Caco-2 (cell line): ENCODE measurements at places on chromosomes 4 and X. TPM values are rescaled to one million over a fixed set of nuclear protein-coding genes. Genes with fewer than 3 reads are reported as not detected.

DNA sequence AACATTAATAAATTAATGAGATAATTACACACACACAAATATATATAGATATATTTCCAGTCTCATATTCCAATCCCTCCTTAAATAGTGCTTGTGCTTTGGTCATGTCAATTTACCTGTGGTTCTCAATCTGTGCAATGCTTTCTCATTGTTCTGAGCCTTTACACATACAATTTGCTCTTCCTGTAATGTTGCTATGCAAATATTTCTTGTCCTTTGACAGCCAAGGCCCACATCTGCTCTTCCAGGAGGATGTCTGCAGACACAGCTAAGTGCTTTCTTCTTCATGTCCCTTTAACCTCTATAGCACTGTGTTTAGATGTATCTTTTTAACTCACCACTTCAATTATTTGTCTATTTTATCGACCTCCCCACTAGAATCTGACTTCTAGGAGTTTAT, 67.3 kb upstream of the RAPGEF2 start:
- H3K27ac ChIP-seq: no peak overlapping the region
- DNase-seq: no peak
- H3K27me3 ChIP-seq: no peaks in the 10 kb centered on the region
- no peak overlapping the region for H3K4me3 ChIP-seq
- H3K36me3 ChIP-seq: no peaks in the 10 kb centered on the region
- no peaks in the 10 kb centered on the region; the same call in 1 of the 2 replicates for H3K4me1 ChIP-seq

DNA sequence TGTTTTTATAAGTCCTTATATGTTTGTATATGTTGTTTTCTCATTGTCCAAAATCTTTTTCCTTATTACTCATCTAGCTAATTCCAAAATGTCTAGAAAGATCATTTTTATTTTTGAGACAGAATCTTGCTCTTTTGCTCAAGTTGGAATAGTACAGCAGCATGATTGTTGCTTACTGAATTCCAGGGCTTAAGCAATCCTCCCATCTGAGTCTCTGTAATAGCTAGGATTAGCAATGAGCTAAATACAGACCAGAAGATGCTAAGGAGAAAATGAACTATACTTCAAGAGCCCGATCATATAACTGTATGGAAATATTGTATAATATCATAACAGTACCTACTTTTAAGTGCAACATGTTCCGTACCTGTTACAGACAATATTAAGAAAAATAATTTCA, 1027.0 kb downstream of the STIM2 start:
- no peak overlapping the region for H3K27ac ChIP-seq
- no peaks in the 10 kb centered on the region for H3K36me3 ChIP-seq
- no peak overlapping the region for H3K4me3 ChIP-seq
- no peak for DNase-seq

DNA sequence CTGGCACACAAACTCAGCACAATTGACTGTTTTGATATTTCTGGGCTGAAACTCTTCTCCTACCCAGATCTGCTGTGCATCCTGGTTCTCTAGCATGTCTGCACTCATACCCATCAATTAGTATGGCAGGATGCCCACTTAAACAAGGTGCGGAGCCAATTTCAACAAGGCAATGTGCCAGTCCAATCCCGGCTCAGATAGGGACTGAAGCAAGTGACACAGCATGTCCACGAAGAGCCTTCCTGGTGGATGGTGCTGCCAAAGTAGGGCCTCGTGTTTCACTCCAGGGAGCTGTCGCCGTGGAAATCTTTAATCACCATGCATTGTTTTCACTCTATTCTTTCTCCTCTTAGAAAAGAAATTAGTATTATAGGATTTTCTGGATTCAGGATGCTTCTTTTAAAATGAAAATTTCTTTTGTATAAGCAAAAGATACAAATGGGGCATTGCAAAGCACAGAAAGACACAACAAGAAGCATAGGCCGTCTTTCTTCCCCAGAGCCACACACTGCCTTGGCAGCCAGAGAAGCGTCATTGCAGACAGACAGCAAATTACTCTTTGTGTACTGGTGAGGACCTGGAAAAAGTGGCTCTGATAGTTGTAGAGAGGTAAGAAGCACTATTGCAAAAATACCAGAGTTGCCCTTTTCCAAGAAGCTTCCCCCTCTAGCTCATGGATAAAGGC, 40.6 kb upstream of the LSM6 start:
- no peaks in the 10 kb centered on the region; the same call in 1 of the 2 replicates for H3K27me3 ChIP-seq
- no peak for DNase-seq
- H3K36me3 ChIP-seq: no peaks in the 10 kb centered on the region
- no peaks in the 10 kb centered on the region for H3K4me1 ChIP-seq
- H3K27ac ChIP-seq: no peak overlapping the region

DNA sequence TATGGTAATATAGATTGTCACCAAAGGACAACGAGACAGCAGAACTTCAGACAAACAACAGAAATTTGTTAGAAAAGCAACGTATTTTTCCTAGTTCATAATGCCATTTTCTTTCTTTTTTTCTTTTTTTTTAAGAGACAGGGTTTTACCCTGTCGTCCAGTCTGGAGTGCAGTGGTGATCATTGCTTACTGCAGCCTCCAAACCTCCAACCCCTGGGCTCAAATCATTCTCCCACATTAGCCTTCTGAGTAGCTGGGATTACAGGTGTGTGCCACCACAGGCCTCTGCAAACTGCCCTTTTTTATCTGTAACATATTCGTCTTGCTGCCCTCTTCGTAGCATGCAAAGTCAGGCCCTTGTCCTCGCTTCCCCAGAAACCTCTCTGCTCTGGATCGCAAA, 116.5 kb upstream of the PDLIM3 start:
- peaks cover 18% of the 10 kb centered on the region for H3K4me1 ChIP-seq
- DNase-seq: no peak
- H3K27me3 ChIP-seq: no peaks in the 10 kb centered on the region
- H3K36me3 ChIP-seq: peaks cover 1% of the 10 kb centered on the region
- H3K27ac ChIP-seq: peak overlapping the region; percentile 41

GRCh38 chr4:183256756-183257385, 63.2 kb downstream of the CLDN22 start:
- no peak overlapping the region for H3K4me3 ChIP-seq
- peaks cover 7% of the 10 kb centered on the region; the same call in 1 of the 2 replicates for H3K36me3 ChIP-seq
- H3K4me1 ChIP-seq: peaks cover 49% of the 10 kb centered on the region
- no peak overlapping the region for H3K27ac ChIP-seq
- peak; percentile 51 for DNase-seq
- H3K27me3 ChIP-seq: no peaks in the 10 kb centered on the region

- H3K27ac ChIP-seq: no peak overlapping the region
- peak; percentile 76 for DNase-seq
- H3K4me1 ChIP-seq: peaks cover 31% of the 10 kb centered on the region
- H3K27me3 ChIP-seq: no peaks in the 10 kb centered on the region
- H3K36me3 ChIP-seq: no peaks in the 10 kb centered on the region
These were observed 660 bp downstream of the WWC2 start for GRCh38 chr4:183099537-183100297.

DNA sequence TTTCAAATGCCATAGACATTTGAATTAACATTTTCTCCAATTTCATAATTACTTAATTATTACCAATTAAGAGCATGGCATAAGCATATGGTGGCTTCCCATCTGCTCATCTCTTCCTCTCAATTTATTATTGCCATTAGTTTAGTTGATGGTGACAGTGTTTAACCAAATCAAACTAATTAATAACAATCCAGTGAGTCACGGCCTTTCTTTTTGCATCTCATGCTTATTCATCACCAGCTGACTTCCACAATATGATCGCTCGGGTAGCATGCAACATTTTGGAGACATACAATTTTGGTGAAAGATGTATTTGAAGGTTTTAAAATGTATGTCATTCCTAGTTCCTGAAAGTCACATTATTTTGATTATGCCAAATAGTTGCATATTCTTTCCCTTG, 172.8 kb upstream of the TACR3 start:
- DNase-seq: no peak
- H3K36me3 ChIP-seq: no peaks in the 10 kb centered on the region
- no peaks in the 10 kb centered on the region for H3K27me3 ChIP-seq
- H3K27ac ChIP-seq: no peak overlapping the region

DNA sequence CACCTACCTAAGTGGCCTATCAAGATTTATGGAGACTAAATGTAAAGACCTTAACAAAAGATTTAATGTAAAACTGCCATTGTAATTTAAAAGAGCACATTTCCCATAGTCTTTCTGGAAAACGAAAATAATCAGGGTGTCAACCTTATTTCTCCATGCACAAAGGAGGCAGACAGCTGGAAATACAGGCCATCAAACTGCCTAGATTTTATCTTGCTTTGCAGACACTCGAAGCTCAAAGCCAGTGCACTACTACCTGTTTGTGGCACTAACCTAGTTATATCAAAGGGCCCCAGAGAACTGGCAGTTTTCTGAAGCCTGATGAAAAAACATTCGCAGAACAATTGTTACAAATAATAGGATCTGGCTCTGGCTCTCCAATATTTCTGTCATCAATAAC, 863.9 kb downstream of the STPG2 start:
- H3K4me3 ChIP-seq: no peak overlapping the region
- H3K27ac ChIP-seq: no peak overlapping the region
- no peak for DNase-seq
- H3K36me3 ChIP-seq: no peaks in the 10 kb centered on the region
- H3K27me3 ChIP-seq: no peaks in the 10 kb centered on the region
- no peaks in the 10 kb centered on the region for H3K4me1 ChIP-seq

DNA sequence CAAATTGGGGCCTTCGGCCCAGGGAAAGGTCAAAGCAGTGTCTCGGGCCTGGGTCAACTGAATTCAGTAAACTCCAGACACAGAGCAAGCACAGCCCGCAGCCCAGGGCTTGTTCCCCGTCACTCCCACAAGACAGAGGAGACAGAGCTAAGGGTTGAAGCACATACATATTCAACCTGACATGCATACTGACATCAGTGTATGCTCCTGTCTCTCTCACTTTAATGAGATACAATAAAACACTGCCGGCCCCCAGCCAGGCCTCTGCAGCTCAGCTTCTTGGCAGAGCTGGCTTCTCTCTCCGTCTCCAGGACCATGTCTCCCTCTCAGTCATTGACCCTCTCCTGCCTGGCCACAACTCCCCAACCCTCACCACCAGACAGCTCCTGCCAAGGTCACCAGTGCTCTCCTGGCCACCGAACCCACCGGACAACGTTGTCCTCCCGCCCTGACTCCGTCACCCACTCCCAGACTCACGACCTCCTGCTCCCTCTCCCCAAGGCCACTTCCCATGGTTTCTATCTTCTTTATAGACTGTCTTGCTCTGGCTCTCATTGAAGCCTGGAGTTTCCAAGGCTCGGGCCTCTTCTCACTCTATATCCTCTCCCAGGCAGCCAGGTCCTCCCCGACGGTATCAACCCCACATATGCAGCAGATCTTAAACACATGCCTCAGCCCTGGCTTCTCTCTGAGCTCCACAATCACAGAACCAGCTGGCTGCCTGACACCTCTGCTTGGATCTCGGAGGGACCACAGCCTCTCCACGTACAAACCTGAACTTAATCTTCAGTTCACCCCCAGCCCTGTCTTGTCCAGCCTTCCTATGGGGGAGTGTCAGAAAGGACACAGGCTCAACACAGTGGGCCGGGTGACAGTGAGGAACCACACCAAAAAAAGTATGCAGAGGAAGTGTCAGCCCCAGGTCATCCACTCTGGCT, 67.7 kb upstream of the C4orf50 start:
- H3K27me3 ChIP-seq: no peaks in the 10 kb centered on the region; the same call in 1 of the 2 replicates
- no peak overlapping the region for H3K4me3 ChIP-seq
- H3K36me3 ChIP-seq: no peaks in the 10 kb centered on the region
- no peak overlapping the region for H3K27ac ChIP-seq
- H3K4me1 ChIP-seq: no peaks in the 10 kb centered on the region

DNA sequence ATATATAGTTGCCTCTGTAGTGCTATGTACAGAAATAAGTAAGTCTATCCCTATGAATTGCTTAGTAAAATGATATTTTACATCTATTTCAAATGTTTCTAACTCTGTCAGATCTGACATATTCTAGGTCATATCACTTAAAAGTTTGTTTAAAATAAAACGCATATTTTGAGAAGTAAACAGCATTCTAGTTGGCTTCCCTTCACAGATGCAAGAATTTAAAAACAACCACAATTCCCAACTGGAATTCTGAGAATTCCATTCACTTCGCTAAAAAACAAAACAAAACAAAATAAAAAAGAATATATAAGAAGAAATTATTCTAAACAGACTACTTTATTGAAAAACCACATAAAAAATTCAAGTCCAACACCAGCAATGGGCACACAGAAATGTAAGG, 126.0 kb downstream of the PPP3CA start:
- 0 out of 2 replicates have a peak, but pooled peaks cover 6% of the 10 kb centered on the region for H3K4me1 ChIP-seq
- no peak overlapping the region for H3K27ac ChIP-seq
- no peak overlapping the region for H3K4me3 ChIP-seq
- H3K36me3 ChIP-seq: no peaks in the 10 kb centered on the region
- no peak for DNase-seq
- no peaks in the 10 kb centered on the region for H3K27me3 ChIP-seq

GRCh38 chrX:27600686-27601085, 10.5 kb downstream of the DCAF8L2 start:
- peaks cover 13% of the 10 kb centered on the region; the same call in 1 of the 2 replicates for H3K4me1 ChIP-seq
- no peak overlapping the region for H3K27ac ChIP-seq
- H3K27me3 ChIP-seq: no peaks in the 10 kb centered on the region
- DNase-seq: no peak
- no peak overlapping the region for H3K4me3 ChIP-seq

DNA sequence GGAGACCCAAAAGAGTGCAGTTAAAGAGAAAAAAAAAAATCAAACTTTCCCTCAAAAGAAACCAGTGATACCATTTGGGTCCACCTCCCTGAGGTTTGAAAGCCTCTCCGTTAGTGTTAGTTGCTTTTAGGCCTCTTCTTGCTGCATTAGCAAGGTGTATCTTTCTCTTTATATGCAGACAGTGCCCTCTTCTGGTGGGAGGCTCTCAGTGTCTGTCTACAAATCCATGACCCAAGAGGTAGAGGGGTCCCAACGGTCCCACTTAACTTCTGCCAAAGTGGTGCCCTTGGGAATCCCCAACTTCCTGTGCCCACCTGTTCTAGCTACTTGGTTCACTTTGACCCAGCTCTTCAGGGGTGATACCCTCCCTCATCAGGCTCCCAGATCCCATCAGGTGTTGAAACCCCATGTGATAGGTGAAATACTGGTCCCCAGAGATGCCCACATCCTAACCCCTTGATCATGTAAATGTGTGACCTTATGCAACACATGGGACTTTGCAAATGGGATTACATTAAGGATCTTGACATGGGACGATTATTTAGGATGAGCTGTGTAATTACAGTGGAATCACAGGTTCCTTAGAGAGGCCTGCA, 63.7 kb upstream of the CD99 start:
- no peak overlapping the region for H3K27ac ChIP-seq
- H3K36me3 ChIP-seq: peaks cover 10% of the 10 kb centered on the region
- H3K4me3 ChIP-seq: no peak overlapping the region

DNA sequence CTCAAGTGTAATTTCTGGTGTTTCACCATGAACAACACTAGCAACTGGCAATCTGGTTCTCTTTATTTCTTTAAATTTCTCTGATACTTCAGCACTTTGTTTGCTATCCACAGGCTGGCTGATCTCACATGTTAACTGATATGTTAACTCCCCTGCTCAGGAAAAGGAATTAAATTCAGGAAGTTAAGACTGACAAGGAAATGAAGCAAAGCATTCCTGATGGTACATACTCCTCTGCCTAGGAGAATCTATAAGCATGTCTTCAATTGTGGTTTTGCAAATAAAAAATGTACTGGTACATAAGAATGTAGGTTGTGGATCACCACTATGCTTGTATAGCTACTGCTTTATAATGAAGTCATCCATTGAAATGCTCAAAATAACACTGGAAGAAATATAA, 1119.2 kb upstream of the INTU start:
- H3K27ac ChIP-seq: no peak overlapping the region
- H3K36me3 ChIP-seq: no peaks in the 10 kb centered on the region
- no peaks in the 10 kb centered on the region for H3K4me1 ChIP-seq
- DNase-seq: no peak

The NLGN3 gene
- total RNA-seq: 0.61 and 0.67 TPM in 2 replicates

The NIPAL1 gene
- 17.0 and 18.1 TPM in 2 replicates for total RNA-seq

The STOX2 gene
- 1.8 and 2.1 TPM in 2 replicates for total RNA-seq
